ENCODE measurements at places on chromosomes 1 and 21.

DNA sequence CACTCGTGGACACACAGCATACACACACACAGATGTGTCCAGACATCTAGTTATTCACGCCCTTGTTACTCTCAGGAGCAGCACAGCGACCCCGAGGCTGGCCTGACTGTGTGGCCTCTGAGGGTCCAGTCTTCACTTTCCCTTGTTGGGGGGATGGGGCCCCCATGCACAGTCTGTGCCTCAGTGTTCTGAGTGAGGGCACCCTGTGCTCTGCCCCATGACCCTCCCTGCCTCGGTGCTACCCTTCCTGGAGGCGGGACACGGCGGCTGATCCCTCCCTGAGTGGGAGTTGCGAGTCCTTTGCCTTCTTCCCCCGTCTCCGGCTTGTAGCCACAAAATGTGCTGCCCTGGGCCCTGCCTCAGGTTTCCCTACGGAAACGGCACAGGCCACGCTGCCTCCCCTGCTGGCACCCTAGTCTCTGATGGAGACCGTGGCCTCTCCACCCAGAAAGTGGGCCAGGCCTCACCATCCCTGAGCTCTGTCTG is 8.6 kb downstream of the CSTB start:
- DNase-seq: no peak

DNA sequence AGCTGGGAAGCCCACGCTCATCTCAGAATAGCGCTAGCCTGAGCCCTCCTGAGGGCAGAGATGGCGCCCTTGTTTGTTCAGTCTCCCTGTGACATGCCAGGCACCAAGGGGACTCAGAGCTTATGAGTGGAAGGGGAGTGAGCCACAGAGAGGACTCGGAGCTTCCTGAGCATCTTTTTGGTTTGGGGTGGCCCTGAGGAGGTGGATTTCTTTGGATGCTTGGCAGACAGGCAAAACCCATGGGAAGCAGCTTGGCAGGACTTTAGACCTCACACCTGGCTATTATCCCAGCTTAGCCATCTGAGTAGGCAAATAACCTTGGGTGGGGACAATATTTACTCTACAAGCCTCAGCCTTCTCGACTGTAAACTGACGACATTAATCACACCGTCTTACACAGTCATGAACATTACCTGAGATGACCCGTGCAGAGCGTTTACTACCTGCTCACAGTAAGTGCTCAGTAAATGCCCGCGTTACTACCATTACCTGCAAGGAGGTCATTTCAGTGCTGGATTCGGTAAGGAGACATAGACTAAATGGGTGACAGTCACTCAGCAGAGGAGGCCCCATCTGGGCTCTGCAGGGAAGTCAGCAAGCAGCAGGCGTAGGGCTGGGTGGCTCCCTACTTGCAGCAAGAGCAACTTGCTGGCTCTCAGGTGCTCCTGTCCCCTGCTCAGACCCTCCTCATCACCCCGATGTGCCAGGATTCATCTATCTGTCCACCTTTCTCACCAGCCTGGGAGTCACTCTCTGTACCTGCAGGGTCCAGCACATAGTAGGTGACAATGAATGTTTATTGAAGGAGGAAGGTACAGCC is 54.9 kb downstream of the KLHDC7A start:
- DNase-seq: peak; percentile 76

- DNase-seq: no peak
Measured at GRCh38 chr1:216533776-216534175, 110.5 kb upstream of the USH2A start.

GRCh38 chr1:62194651-62195544 is at the start of gene L1TD1:
Gene L1TD1 (plus strand): TSS chr1:62194849. CDS start chr1:62206629, 11,780 bp downstream.
- DNase-seq: no peak

- DNase-seq: no peak
Measured at GRCh38 chr1:30683699-30684098, 39.7 kb downstream of the MATN1 start.

- DNase-seq: no peak
Measured at GRCh38 chr1:226635456-226635941, 86.9 kb downstream of the STUM start.

DNA sequence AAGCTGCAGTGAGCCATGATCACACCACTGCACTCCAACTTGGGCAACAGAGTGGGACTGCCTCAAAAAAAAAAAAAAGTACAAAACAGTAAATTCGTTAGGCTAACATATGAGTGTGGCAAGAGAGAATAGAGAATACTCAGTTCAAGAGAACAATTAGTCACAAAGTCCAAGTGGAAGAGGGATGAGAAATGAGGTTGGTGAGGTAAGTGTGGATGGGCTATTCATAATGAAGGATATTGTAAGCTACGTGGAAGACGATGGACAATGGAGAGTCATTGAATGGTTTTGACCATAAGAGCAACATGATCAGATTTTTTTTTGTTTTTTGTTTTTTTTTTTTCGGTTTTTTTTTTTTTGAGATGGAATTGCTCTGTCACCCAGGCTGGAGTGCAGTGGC is 34.8 kb downstream of the WDTC1 start:
- DNase-seq: no peak

GRCh38 chr1:203629016-203629506 is 2.4 kb downstream of the ATP2B4 start:
- DNase-seq: no peak

All from DMS153 (cell line).